A549 treated with CORT108297 at 1 μM for 4 hours (cell line): ENCODE measurements at places on chromosomes 3 and 15. TPM values are rescaled to one million over a fixed set of nuclear protein-coding genes. Genes with fewer than 3 reads are reported as not detected.

Gene MFAP1
- total RNA-seq, result 24.1 to 35.2 TPM (median 25.4 TPM) in 5 replicates

Gene RETNLB
- total RNA-seq, result not detected in 5 replicates

Gene MCF2L2
- total RNA-seq, result 0.03 to 0.38 TPM (median 0.10 TPM) in 5 replicates

Gene SPATA12
- 0.32 to 0.53 TPM (median 0.47 TPM) in 5 replicates for total RNA-seq

Gene SH2D7
- not detected in 5 replicates for total RNA-seq
